ENCODE measurements at places on chromosomes 6 and 20. TPM values are rescaled to one million over a fixed set of nuclear protein-coding genes. Genes with fewer than 3 reads are reported as not detected.

DNA sequence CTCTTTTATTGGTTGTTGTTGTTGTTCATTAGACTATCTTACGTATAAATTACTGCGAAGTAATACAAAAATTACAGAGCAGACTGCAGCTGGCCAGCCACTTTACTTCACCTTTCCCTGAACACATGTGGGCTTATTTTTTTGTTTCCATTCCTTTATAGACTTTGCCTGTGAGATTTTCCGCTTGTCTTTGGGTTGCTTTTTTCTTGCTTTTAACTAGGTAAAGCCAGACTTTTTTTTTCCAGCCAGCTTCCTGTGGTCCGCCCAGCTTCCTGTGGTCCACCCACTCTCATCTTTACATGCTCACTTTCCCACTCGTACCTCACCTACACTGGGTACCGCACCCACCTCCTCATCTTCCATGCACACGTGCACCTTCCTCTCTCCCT is 79.0 kb downstream of the IPCEF1 start:
- no peak for DNase-seq

Gene DEFB132
- 0.05 TPM for total RNA-seq

Gene RAD21L1
- total RNA-seq, result not detected

DNA sequence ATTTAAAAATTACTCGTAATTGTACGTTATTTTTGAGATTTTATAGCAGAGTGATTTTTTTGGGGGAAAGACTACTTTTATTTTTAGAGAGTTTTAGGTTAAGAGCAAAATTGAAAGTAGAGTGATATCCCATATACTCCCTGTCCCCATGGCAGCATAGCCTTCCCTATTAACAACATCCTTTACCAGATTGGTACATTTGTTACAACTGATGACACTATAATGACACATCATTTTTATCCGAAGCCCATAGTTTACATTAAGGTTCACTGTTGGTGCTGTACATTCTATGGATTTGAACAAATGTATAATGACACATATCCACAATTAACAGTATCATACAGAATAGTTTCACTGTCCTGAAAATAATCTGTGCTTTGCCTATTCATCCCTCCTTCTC is 1126.4 kb upstream of the CITED2 start:
- DNase-seq, result no peak

Gene TCF15
- total RNA-seq, result not detected

GRCh38 chr6:154986787-154987235 is 8.3 kb upstream of the TIAM2 start:
- no peak for DNase-seq

Gene SNX14
- 175 TPM for total RNA-seq
